Effector memory CD4-positive, alpha-beta T cell (primary cell): ENCODE measurements at places on chromosomes 2 and 18.

DNA sequence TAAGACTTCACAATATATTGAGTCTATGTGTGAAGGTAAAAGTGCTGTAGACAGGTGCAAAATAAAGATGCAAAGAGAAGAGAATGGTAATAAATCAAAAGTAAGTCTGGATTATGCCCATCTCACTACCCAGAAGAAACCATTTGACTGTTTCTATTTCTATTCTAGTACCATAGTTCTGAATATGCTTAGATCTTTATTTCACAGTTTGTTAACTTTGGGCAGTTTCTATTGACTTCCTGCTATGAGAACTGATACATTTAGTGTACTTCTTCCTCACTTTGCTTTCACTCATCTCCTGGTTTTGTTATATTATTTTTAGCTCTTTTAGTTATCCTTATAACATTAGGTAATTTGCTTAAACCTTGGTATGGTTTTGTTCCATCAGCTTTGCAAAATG, 94.9 kb downstream of the HS1BP3 start:
- DNase-seq = no peak

GRCh38 chr18:55318951-55319441, 269.0 kb downstream of the TCF4 start:
- no peak for DNase-seq

GRCh38 chr18:56299740-56300139, 338.7 kb downstream of the TXNL1 start:
- no peak for DNase-seq

DNA sequence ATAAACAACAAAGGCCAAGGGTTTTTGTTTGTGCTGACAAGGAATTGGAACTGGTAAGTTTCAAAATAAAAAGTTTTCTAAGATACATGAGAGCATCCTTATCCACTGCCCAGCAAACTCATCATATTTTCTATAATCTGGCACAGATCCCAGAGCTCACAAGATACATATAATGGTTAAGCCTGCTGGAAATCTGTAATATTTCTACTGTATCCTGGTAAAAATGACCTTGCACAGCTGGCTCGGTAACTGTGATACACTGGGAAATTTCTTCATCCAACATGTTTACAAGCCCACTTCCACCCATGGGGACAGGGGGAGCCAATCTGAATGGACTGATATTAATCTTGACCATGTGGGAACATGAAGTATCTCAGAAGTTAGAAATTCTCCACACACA, 425.4 kb upstream of the MMADHC start:
- DNase-seq = no peak

GRCh38 chr2:53127061-53127650, 640.4 kb upstream of the CHAC2 start:
- no peak for DNase-seq

GRCh38 chr2:235041221-235041917, 89.6 kb downstream of the SH3BP4 start:
- no peak for DNase-seq

- no peak for DNase-seq
These were observed 34.1 kb downstream of the WDR35 start for GRCh38 chr2:19955544-19956422.

GRCh38 chr18:9204659-9205058, 68.1 kb downstream of the ANKRD12 start:
- no peak for DNase-seq

- no peak for DNase-seq
These were observed 66.6 kb upstream of the EML6 start for GRCh38 chr2:54656863-54657262.
